Ascending aorta (tissue), 2 donors: ENCODE measurements at places on chromosomes 13 and 19. TPM values are rescaled to one million over a fixed set of nuclear protein-coding genes. Genes with fewer than 3 reads are reported as not detected.

The HS6ST3 gene
- total RNA-seq: 3.0 TPM

The OR7A5 gene
- total RNA-seq: not detected

GRCh38 chr19:36377541-36378178 lies 1.3 kb downstream of the ZFP14 start:
- no peak for DNase-seq

- DNase-seq: no peak
Observed at GRCh38 chr19:1235625-1236538, 1.9 kb downstream of the CBARP start.

GRCh38 chr19:35288906-35289305 lies 3.1 kb upstream of the MAG start:
- DNase-seq: no peak

DNA sequence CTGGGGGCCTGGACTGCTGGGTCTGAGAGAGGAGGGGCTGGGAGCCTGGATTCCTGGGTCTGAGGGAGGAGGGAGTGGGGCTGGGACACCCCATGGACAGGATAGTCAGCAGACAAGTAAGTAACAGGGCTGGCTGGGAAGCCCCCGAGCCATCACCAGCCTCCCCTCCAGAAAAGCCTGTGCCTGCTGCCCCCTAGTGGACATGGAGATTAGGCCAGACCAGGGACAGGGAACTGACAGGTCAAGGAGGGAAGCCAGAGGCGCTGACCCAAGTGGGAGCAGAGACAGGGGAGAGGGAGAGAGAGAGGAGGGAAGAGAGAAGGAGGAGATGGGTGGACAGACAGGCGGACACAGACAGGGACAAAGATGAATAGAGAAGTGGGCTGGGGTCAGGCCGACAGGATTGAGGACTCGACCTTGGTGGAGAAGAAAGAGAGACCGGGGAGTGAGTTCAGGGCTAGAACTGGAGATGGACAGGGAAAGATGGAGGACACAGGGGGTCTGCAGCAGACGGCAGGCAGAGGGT lies 6.7 kb upstream of the ERFL start:
- DNase-seq: no peak

GRCh38 chr19:17602872-17603510 lies 47.5 kb downstream of the COLGALT1 start:
- DNase-seq: no peak

The GTF3A gene
- total RNA-seq: 197 TPM

- no peak for DNase-seq
Observed at GRCh38 chr19:39139305-39139874, 13.8 kb downstream of the PAK4 start.

DNA sequence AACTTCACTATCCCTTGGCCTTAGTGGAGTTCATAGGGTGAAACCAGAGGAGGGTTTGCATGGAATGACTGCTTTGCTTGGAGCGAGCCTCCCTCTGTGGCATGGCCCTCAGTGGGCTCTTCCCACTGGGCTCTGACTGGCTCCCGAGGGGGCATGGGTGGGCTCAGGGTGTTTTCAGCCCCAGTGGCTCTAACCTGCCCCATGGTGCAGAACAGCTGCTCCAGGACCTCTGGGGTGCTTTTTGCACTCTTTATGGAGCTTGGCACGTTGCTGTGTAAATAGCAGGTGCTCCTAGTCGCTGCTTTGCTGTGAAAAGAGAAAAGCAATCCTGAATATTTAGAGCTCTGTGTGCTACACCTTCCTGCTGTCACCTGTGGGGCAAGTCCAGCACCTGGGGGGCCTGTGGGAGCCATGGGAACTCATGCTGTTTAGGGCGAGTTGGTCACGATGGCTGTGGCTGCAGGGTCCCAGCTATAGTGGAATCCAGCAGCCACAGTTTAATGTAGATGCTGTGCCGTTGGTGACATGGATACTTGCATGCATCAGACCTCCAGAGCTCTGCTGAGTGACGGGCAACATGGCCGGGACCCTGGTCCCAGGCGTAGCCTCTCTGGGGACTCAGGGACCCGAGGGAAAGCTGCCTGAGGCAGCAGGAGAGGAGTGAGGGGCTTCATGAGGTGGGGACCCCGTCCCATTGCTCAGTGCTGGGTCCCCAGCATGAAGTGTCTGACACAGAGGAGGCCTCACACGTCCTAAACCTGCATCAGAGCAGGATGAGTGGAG lies 14.3 kb upstream of the MCF2L start:
- no peak for DNase-seq

The PRMT1 gene
- total RNA-seq: 271 TPM

DNA sequence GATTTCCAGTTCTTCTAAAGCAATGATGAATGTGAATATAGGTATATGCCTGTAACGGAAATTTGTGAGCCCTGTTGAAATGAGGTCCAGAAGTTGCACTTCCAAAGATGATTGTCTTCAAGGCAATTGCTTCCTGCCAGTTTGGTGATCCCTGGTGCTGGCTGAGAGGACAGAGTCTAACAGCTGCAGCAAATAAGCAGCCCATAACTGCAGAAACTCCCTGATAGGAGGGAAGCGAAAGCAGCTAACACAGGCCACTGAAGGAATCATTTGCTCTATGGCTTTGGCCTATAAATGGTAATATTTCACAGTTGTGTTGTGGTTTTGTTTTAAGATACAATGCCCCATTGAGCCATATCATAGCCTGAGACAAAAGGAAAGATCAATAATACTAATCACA lies 451.5 kb upstream of the MIR17HG start:
- DNase-seq: no peak

GRCh38 chr19:44765033-44765948 lies 12.4 kb upstream of the CBLC start:
- DNase-seq: no peak

DNA sequence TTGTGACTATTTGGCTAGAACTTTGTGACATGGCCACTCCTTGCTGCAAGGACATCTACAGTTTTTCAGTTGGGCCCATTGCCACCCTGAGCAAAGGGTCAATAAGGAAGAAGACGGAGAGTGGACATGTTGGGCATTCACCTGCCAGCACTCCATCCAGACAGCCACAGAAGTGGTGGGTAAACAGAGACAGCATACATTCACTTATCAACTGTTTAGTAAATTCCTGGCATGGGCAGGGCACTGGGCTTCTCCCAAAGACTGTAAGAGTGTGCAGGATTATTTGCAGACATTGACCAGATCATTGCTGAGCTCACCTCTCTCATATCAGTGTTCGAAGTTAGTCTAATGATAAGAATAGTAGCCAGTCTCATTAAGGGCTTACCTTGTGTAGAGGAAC lies 29.2 kb downstream of the SIPA1L3 start:
- no peak for DNase-seq

The DMPK gene
- total RNA-seq: 76.8 TPM

The GPR12 gene
- not detected for total RNA-seq

DNA sequence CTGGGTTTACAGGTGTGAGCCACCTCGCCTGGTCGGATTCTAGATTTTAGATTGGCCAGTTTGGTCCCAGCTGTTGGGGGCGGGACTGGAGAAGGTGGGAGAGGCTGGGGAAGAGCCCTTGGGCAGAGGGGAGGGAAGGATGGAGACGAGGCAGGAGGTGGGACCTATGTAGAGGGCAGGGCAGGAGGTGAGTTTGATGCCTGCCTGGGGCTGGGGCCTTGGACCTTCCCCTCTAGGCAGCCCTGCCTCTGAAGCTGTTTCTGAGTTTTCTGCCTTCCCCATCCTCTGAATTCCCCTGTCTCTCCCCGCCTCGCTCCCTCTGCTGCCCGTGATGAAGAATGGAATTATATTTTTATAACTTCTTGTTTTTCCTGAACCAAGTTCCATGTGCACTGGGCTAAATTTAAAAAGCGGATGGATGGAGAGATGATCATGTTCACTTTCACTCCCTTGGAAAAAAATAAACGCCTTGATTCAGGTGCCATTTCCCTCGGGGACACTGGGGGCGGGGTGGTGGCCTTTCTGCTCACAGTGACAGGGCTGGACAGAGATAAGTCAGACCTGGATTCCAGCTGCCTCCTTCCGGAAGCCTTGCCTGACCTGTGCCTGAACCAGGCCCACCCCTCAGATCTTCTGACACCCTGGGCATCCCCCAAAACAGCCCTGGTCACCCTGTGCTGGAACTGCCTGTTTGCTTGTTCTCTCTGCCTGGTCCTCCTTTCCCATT lies 16.5 kb upstream of the TNFAIP8L1 start:
- DNase-seq: no peak

The SIAH3 gene
- total RNA-seq: not detected

The TMEM150B gene
- not detected for total RNA-seq

GRCh38 chr19:8446061-8446709 lies 1.4 kb downstream of the HNRNPM start:
- no peak for DNase-seq

The ZNF493 gene
- total RNA-seq: 13.0 TPM

- no peak for DNase-seq
Observed at GRCh38 chr13:59776924-59777690, 386.6 kb downstream of the DIAPH3 start.

The BEST2 gene
- total RNA-seq: not detected

- DNase-seq: no peak
Observed at GRCh38 chr13:101397742-101398141, 18.6 kb downstream of the NALCN start.

The SYMPK gene
- 103 TPM for total RNA-seq

The MYDGF gene
- 49.0 TPM for total RNA-seq

The F10 gene
- 15.8 TPM for total RNA-seq

The DHDH gene
- total RNA-seq: not detected

- no peak for DNase-seq
Observed at GRCh38 chr13:107252021-107252420, 684.1 kb upstream of the ARGLU1 start.

GRCh38 chr13:42137856-42138537 lies 89.5 kb downstream of the DGKH start:
- no peak for DNase-seq

GRCh38 chr13:80599765-80600164 lies 258.8 kb upstream of the SPRY2 start:
- DNase-seq: no peak

The NAPSA gene
- 1.6 TPM for total RNA-seq

DNA sequence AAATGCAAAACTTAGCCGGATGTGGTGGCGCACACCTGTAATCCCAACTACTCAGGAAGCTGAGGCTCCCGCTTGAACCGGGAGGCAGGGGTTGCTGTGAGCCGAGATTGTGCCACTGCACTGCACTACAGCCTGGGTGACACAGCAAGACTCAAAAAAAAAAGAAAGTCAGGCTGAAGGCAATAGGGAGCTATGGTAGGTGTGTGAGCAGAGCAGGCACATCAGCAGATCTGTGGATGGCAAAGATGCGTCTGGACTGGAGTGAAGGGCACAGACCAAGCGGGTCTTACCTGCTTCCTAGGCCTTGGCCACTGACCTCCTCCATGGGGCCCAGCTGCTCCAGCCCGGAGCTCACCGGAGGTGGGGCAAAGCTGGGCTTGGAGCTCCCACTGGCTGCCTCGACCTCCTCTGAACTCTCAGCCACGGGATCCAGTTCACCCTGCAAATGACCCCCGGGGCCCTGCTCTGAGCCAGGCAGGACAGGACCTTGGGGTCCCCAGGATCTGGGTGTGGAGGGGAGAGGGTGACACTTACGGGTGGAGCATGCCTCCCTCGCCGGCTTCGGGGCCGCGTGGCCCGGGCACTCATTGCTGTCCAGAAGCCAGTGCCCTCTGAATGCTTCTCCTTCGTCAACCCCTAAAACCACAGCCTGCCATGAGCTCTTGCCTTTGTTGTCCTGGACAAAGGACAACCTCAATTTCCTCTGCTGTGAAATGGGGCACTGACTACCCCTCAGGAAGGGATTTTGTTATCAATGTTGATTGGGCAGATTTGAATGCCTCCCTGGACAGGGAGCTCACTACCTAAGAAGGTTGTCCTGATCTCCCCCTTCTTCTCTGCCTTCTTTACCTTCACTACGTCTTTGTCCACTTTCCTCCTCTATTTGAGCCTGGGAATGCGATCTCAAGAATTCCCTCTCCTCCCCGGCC lies 569 bp downstream of the USHBP1 start:
- DNase-seq: no peak

The PRKCG gene
- not detected for total RNA-seq

The ZNF587 gene
- total RNA-seq: 12.9 TPM

DNA sequence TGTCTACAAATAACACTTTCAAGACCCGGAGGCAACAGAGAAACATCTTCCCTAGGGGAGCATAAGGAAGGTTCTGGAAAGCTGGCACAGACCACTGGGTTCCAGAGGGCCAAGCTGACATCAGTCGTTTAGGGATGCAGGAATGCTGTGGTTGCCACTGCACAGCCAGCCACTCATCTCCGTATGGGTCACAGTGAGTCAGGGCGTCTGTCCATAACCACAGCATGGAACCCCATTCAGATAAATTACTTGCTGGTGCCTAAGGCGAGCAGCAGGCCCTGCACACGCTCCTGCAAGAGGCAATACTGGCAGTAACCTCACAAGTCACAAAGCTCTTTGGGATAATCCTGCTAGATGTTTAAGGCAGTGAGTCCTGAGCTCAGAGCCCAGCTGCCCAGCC lies 140.9 kb upstream of the UBL3 start:
- DNase-seq: no peak

The B3GNT8 gene
- 3.7 TPM for total RNA-seq

The ANGPTL4 gene
- 161 TPM for total RNA-seq

DNA sequence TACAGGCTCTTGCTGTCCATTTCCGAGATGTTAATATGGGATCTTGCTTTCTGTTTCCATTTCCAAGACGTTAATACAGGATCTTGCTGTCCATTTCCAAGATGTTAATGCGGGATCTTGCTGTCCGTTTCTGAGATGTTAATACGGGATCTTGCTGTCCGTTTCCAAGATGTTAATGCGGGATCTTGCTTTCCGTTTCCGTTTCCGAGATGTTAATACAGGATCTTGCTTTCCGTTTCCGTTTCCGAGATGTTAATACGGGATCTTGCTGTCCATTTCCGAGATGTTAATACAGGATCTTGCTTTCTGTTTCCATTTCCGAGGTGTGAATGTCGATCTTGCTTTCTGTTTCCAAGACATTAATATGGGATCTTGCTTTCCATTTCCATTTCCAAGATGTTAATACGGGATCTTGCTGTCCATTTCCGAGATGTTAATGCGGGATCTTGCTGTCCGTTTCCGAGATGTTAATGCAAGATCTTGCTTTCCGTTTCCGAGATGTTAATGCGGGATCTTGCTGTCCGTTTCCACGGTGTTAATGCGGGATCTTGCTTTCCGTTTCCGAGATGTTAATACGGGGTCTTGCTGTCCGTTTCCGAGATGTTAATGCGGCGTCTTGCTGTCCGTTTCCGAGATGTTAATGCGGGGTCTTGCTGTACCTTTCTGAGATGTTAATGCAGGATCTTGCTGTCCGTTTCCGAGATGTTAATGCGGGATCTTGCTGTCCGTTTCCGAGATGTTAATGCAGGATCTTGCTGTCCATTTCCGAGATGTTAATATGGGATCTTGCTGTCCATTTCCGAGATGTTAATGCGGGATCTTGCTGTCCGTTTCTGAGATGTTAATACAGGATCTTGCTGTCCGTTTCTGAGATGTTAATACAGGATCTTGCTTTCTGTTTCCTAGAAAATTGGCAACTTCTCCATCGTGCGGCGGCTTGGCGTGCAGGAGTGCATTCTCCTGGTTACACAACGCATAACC lies 38.3 kb downstream of the PEX11G start:
- DNase-seq: no peak

GRCh38 chr19:31214997-31215396 lies 134.2 kb downstream of the TSHZ3 start:
- no peak for DNase-seq

- DNase-seq: peak; percentile 79
Observed at GRCh38 chr13:32125221-32125689, 93.7 kb downstream of the FRY start.
